ENCODE measurements at places on chromosomes 3 and 15.

- DNase-seq = no peak
These were observed 162.8 kb upstream of the RARB start for GRCh38 chr3:25265284-25265683.

DNA sequence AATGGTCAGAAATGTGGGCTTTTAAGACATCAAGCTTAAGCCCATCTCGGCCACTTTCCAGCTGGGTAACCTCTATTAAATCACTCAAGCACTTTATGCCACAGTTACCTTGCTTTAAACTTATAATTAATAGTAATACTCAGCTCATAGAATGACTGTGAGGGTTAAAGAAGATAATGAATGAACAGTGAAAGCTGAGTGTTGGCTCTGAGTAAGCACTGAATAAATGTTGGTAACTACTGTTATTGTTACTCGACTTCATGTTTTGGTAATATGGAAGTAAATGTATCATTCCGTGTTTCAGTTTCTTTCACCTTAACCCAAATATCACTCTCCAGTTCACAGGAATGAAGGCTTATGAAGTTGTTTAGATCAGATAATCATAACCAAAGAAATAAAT lies 23.9 kb upstream of the OSTN start:
- no peak for DNase-seq

DNA sequence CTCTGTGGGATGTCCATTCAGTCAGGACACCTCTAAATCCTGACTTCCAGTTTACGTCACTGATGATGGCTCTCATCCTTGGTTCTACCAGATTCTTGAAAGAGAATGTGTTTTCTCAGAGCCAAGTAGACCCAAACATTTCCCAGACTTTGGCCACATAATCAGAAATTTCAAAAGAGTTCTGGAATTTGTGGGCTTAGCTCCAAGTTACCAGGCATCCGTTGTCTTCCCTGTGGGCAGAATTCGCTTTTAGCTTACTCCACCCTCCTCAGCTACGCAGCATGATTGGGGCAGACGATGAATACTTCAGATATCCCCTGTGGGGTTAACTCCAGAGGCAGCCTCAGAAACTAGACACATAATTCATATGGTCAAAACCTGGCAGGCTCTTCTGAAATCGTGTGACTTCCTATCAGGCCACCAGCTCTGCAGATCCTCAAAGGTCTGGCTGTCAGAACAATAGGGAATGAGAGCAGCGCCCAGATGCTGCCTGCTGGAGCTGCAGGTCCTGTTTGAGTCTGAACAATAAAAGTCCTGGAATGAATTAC lies 30.6 kb downstream of the CRTC3 start:
- DNase-seq = no peak

- no peak for DNase-seq
These were observed 3.6 kb downstream of the KLF13 start for GRCh38 chr15:31330111-31330785.

DNA sequence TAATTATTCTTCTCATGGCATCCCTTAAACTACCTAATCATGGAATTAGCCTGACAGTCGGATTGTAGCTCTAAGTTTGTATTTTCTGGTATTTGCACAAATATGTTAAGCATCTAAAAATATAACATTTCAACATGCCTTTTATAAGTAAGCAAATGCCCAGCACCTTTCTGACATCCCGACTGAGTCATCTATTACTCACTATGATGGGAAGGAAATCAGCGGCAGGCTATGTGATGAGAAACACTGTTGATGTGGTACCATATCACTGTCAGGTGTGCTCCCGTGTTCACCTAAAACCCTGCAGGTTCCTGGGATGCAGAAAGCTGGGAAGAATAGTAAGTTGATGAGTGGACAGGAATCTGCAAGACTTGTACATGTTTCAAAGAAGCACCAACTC lies 367.8 kb upstream of the IL12A start:
- DNase-seq = no peak

DNA sequence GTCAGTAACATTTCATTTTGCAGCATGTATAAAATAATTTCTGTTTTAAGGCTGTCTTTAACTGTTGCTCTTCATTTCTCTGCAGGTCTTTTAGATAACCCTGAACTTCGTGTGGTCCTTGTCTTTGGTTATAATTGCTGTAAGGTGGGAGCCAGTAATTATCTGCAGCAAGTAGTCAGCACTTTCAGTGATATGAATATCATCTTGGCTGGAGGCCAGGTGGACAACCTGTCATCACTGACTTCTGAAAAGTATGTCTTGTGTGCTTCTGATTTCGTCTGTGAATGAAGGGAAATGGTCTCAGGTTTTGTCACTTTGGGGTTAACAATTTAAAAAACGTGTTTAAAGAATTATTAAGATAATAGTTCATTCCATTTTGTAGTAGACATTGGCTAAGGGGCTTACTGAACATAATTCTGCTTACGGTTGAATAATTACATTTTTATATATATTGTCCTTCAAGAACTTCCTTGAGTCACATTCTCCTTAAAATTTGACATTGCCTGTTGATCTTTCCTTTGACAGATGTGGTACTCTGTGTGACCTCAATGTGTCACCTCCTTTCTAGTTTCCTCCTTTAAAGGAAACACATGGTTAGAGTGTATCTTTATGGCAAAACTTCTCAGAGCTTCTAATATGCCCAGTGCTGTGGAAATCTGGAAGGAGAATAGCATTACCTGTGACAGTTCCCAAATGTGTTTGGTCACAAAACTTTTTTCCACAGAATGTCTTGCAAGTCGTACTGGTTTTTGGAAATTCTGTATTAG lies 26.3 kb downstream of the FBXO22 start:
- peak; percentile 65 for DNase-seq

DNA sequence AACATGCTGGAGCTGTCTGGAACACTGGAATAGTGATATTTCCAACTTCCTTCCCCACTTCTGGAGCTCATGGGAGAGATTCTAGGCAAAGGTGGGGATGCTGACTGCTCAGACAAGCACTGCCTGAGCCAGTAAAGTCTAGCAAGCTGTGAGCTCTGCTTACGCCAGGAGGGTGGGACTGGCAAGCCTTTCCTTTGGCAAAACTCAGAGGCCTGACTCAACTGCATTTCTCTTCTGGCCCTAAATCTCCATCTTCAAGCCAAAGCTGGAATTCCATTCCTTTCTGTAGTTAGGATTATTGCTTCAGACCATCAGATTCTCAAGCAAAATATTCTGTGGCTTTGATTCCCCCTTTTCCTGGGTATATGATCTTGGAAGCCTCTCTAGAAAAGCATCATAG lies 20.3 kb upstream of the EPB42 start:
- no peak for DNase-seq

GRCh38 chr3:153348457-153349107 lies 186.6 kb downstream of the RAP2B start:
- DNase-seq = no peak

- DNase-seq = no peak
These were observed 81.4 kb downstream of the C3orf38 start for GRCh38 chr3:88231207-88231606.

Data from NCI-H2171 treated with DMSO at 0.1 percent for 48 hours (cell line).